T-cell (primary cell): ENCODE measurements at places on chromosomes 6 and 20.

GRCh38 chr20:15236812-15237211 is 899.4 kb upstream of the FLRT3 start:
- DNase-seq, result no peak

DNA sequence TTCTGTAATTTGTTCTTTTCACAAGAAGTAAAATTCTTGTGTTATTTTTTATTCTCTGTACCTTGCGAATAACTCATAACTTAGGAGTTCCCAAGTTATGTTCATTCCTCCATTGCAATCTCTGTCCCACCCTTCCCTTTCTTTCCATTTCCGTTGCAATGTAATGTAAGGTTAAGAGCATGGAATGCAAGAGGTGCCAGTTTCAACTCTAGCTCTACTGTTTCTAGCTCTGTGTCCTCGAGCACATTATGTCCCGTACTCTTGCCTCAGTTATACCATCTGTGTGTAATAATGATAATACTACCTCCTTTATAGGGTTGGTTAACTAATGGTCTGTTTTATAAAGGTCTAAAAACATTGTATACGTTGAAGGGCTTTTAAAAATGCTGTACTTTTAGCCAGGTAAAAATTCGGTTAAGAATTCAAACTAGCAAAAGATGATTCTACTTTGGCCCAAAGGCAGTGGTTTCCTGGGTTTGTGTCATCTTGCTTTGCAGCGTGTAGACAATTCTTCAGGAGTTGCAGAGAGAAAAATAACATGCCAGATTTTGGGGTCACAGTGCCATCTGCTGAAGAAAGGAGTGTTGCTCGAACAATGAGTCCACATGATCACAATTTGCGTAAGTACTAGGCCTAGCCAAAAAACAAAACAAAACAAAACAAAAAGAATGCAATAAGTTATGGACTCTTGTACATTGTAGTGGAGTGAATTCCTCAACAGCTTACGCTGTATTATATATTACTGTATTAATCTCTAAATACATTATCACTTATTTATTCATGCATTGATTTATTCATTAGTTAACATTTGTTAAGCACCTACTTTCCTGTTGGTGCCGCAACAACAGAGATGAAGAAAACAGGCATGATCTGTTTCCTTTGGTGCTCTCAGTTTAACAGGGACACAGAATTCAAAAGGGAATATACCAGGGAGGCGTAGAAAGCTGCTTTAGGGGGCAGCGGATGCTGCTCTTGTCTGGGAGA is 10.0 kb upstream of the PFDN4 start:
- DNase-seq, result no peak

DNA sequence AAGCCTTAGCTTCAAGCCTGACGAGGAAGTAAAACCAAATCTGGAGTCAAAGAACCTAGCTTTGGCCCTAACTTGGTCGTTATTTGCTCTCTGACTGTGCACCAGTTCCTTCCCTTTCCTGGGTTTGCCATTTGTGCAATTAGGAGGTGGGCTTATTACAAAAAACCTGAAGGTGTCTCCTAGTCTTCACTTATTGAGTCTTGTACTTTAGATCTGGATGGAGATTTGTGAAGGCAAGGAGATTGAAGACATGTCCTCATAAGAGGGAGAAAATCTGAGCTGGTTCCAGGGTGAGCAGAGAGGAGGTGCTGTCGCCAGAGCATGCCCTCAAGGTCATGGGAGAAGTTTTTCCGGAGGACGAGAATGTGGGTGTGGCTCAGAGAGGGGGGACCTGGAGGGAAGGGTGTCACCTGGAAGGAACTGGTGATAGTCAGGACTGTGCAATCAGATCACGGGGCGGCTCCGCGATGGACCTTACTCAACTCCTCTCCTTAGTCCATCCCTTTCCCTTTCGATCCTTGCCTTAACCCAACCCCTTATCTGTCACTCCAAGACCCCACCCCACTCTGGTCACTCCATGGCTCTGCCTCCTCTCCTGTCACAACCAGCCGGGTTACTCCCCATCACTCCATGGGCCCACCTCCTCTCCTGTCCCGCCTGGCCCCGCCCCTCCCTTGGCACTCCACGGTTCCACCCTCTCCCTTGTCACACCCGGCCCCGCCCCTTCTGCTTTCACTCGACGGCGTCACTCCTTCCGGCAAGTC is 588 bp upstream of the ACSS2 start:
- DNase-seq, result no peak

- DNase-seq, result peak; percentile 77
These were observed 130.3 kb upstream of the BTN3A2 start for GRCh38 chr6:26234421-26235301.

DNA sequence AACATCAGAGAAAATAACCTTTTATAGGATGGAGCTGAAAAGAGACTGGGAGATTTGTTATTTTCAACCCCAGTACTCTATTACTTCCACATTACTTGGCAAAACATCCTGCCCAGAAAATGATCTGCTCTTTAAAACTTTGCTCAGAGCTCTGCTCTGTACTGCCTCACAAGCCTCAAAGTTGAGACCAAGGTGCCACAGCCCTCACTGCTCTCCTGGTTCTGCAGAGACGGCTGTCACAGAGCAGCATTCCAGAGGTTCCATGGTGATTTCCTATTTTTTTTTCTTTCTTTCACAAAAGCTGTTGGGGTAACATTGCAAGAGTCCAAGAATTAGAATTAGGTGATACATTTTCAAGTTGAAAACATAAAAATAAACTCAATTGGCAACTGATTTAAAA is 155.2 kb downstream of the UBE3D start:
- DNase-seq, result no peak

DNA sequence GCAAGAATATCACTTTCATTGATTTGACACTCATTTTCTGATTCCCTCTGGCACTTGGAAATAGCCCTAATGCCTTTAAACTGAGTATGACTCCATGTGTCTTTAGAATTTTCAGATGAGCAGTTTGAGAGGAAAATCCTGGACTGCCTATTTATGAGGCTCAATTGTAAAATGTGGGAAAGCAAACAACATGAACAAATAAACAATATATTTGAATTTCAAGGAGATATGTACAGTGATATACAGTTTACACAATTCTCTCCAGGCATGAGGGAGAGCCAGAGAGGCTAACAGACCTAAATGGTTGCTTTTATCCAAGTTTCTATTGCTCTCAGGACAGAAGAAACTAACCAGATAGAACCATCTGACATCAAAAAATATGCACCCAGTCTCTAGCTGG is 748.2 kb upstream of the NRSN1 start:
- no peak for DNase-seq

GRCh38 chr6:154350293-154350692 is 6.3 kb downstream of the IPCEF1 start:
- no peak for DNase-seq

- no peak for DNase-seq
These were observed 839.9 kb downstream of the MAFB start for GRCh38 chr20:39849171-39849570.

DNA sequence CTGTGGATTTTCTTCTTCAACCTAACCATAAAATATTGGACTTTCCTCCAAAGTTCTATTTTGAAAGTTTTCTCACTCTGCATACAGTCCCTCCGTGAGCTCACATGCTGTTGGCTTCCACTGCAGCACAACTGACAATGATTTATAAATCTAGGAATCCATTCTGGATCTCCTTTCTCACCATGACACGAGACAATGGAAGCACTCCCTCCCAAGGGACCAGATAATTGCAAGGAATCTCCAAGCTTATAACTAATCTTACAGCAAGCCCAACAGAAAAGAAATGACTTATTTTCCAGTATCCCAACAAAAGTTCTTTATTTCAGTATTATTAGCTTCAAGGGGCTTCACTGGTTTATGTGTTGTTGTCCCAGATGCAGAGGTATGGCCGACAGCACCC is 729.0 kb downstream of the RFPL4B start:
- DNase-seq, result no peak

GRCh38 chr6:150636808-150637207 is 37.1 kb downstream of the PLEKHG1 start:
- DNase-seq, result no peak

DNA sequence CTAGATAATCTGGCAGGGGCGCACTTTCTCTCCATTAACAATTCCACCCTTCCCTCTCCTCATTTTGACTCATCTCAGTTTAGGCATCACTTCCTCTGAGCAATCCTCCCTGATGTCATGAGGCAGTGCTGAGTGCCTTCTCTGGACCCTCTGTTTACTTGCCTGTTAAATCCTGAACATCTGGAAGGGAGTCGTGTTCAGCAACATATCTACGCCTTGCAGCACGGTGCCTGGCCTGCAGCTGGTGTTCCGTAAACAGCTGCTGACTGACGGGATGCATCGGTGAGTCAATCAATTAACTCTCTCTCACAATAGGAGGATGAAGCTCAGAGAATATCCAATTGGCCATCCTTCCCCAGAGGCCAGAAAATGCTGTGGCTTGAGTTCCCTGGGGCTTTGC is 613.5 kb downstream of the PTPRT start:
- DNase-seq, result no peak
